ENCODE measurements at places on chromosomes 3 and 15.

- DNase-seq: no peak
Observed at GRCh38 chr3:143596957-143597642, 251.2 kb downstream of the SLC9A9 start.

DNA sequence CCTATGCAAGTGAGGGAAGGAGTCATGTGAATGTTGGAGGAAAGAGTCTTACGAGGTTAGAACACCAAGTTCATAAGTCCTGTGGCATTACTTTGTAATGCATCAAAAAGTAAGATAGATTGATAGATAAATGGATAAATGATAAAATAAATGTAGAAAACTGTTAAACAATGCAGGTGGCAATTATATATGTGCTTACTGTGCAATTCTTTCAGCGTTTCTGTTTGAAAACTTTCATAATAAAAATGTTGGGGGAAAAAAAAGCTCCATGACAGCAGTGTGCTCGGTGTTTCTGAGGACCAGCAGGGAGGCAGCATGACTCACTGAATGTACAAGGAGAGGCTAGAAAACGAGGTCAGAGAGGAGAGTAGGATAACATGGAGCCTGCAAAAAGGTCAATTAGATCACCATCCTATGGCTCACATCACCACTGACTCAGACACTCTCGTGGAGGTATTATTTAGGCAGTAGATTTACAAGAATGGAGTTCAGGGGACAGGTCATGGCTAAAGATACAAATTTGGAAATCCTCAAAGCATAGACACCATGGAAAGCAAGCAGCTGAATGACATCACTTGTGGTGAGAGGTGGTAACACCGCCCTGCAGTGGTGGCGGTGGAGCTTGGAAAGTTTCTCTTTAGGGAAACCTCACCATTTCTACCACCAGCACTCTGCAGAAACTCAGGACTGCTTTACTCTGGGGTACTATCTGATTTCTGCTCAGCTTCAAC, 219.8 kb downstream of the CTNNB1 start:
- DNase-seq: no peak

GRCh38 chr3:31390466-31390865, 142.3 kb upstream of the STT3B start:
- no peak for DNase-seq

GRCh38 chr15:95304151-95304946, 1026.2 kb upstream of the NR2F2 start:
- no peak for DNase-seq

DNA sequence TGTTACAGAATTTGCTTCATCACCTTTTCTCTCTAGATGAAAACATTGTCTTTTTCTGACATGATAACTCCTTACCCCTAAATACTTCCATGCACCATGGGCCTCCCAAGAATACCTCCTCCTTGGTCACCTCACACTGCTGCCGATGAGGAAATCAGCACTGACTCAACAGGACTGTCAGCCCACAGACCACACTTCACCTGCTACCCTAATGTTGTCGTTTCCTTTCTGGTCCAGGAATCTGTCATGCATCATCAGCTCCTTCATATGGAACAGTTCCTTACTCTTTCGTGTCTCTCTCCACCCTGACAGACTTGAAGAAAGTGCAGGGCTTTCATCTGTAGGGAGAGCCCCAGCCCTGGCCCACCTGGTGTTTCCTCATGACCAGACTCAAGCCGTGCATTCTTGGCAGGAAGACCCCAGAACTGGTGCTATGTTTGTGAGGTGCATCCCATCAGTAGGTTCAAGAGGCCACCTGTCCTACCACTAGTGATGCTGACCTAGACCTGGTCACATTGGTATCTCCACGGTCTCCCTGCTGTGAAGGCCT, 41.1 kb upstream of the PLXNA1 start:
- no peak for DNase-seq

GRCh38 chr15:37758412-37758811, 176.0 kb upstream of the TMCO5A start:
- DNase-seq: no peak

DNA sequence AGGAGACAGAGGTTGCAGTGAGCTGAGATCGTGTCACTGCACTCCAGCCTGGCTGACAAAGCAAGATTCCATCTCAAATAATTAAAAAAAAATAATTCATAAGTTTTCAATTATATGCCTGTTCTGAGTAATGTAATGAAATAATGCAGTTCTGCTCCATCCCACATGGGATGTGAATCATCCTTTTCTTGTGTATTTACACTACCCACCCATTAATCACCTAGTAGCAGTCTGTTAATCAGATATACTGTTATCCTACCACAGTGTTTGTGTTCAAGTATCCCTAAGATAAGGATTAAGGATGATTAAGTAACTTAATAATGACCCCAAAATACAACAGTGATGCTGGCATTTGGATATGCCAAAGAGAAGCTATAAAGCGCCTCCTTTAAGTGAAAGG, 38.8 kb downstream of the PIGB start:
- DNase-seq: no peak

GRCh38 chr15:61835496-61836106, 224.6 kb downstream of the VPS13C start:
- peak; percentile 51 for DNase-seq

DNA sequence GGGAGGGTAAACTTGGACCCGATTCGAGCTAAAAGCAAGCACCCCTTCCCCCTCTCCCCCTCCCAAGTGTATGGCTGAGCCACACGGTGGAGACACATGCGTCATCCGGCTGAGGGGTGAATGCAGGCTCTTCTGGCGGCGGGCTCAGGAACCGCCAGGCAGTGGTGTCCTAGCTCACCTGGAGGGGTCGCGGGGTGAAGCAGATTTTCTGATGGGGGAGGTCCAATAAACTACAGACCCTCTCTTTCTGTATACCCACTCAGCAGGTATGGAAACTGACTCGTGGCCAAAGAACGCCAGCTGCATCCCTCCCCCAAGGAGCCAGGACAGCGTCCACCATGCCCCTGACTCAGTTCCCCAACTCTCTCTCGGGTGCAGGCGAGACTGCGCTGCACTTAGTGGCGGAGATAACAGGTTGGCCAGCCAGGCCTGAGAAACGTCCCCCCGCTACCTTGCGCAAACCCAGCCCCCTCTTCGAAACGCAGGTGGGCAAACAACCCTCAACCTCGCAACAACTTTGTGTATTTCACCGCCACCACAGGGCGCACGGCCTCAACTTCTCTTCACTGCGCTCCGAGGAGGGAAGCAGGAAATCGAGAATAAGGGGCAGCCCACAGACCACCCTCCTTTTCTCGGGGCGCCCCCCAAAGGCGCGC, 1.3 kb downstream of the MAGI1 start:
- DNase-seq: no peak

DNA sequence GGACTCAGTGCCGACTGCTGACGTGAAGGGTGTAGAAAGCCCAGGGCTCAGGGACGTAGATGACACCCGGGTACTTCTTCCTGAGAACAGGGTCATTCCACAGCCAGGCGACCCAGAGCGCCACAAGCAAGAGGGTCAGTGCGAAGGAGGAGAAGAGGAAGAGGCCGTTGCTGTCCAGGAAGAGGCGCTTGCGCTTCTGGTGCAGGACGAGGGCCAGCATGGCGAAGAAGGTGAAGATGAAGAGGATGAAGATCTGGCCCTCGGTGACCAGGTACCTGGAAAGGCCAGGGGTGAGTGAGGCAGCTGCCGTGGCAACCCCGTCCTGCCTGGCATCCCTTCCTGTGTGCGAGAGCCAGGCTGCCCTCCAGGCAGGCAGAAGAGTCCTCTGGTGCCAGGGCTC, 3.0 kb upstream of the CALML4 start:
- no peak for DNase-seq

- peak; percentile 62 for DNase-seq
Observed at GRCh38 chr3:66407611-66408218, 93.1 kb downstream of the LRIG1 start.
